MG63 (cell line): ENCODE measurements at places on chromosomes 16 and 17.

GRCh38 chr16:88770461-88771293 is 14.3 kb downstream of the PIEZO1 start:
- DNase-seq = peak; percentile 89

GRCh38 chr16:505479-506245 is 21.9 kb upstream of the CAPN15 start:
- no peak for DNase-seq

GRCh38 chr17:50943575-50943933 is 77.4 kb upstream of the TOB1 start:
- no peak for DNase-seq

DNA sequence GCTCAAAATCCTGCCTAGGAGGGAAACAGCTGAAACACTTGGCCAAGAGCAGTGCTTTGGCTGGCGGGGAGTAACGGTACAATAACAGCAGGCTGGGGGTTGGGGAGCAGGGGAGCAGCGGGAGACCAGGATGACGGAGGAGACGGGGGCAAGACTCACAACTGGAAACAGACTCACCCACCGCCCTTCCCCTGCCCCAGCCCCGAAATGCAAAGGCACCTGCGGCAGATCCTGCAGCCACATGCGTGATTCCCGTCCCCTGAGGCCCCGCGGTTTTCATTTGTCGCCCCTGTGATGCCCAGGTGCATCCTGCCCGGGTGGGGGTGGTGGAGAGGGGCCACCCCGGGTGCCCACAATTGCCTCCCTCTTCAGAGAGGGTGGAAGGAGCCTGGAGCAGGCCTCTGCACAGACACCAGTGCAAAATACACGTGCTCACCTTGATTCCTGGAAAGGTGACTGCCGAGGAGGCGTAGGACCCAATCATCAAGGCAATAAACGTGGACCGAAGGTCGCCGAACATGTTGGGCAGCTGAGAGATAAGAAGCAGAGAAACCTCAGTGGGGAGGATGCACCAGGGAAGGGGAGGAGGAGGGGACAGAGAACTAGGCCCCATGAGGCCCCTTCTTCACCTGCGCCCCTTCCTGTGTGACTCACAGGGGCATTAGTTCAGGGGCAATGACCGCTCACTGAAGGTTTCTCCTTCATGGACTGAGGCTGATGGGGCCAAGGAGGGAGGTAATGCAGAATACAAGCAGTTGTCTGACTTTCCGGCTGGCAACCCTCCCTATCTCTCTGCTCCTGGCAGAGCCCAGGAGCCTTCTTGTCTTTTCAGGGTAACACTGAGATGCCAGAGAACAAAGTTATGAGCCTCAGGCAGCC is 30.4 kb upstream of the PITPNA start:
- DNase-seq = no peak

- DNase-seq = peak; percentile 37
Measured at GRCh38 chr17:83200231-83200699, 120.9 kb downstream of the METRNL start.
